IPS DF 19.7 (cell line): ENCODE measurements at places on chromosomes 2 and 18.
A peak's percentile ranks its signal among the peaks of the same experiment; 100 is the strongest.

GRCh38 chr18:36759167-36759776 is 69.5 kb downstream of the TPGS2 start:
- no peak for DNase-seq

- DNase-seq, result no peak
Observed at GRCh38 chr18:35511428-35511827, 13.7 kb upstream of the INO80C start.

DNA sequence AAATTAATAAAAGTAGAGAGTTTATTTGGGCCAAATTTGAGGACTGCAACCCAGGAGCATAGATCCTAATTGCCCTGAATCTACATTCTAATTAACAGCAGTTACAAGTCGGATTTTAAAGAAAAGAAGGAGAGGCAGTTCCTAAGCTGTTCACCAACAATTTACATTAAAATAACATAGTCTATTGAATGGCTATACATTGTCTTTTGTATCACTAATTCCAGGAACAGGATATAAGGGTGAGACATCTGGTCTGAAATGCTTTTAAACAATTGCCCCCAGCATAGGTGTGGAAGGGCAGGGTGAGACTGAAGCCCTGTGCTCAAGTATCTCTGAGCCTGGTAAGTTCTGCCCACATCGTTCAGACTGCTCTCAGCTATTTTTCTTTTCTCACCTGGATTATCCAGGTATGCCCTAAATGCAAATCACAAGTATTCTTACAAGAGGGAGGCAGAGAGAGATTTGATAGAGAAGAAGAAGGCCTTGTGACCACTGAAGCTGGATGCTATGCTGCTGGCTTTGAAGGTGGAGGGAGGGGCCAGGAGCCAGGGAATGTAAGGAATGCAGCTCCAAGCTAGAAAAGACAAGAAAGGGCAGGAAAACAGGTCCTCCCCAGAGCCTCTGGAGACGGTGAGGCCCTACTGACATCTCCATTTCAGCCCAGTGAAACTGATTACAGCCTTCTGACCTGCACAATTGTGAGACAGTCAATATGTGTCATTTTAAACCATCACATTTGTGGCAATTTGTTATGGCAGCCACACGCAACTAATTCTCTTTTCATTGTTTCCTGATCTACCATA is 189.4 kb upstream of the ARL4C start:
- peak; percentile 94 for DNase-seq

DNA sequence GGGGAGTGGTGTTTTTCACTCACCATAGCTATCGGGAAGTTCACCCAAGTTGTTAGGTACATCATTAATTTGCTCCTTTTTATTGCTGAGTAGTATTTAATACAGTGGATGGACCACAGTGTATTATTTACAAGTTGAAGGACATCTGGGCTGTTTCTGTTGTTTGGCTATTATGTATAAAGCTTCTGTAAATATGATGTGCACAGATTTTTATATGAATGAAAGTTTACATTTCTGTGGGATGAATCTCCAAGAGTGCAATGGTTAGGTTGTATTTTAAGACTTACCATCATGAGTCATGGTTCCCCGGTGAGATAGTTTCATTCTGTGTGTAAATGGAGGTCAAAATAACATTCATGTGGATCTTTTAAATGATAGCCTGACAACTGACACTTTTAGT is 337.4 kb downstream of the PTPRM start:
- no peak for DNase-seq

DNA sequence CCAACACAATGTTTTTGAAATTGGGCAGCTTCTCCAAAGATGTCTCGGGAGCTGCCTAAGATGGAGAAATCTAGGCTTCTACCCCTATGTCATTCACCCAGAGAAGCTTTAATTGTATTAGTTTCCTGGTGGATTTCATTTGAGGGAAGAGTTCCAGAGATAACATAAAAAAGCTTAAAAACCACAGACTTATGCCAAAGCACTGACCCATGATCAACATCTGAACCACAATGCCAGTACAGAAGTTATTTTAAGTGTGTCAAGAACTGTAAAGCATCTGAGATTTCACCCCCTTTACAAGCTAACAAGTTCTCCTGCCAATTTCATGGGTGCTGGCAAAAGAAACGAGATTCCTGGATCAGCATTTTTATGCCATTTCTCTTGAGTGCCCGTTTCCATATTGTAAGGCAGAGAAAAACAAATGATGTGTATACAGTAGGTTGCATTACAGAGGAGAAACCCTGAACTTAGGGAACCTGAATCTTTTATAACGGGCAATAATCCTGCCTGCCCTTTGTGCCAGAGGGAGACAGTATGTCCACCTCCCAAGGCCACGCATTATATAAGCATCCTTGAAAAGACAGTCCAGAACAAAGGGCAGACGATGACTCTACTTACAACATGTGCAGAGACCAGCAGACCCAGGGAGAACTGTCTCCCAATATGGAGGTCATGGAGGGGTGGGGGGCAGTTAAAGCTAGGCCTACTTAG is 44.1 kb downstream of the MREG start:
- DNase-seq, result no peak

GRCh38 chr2:151292141-151292540 is 2.7 kb upstream of the NMI start:
- DNase-seq, result no peak

DNA sequence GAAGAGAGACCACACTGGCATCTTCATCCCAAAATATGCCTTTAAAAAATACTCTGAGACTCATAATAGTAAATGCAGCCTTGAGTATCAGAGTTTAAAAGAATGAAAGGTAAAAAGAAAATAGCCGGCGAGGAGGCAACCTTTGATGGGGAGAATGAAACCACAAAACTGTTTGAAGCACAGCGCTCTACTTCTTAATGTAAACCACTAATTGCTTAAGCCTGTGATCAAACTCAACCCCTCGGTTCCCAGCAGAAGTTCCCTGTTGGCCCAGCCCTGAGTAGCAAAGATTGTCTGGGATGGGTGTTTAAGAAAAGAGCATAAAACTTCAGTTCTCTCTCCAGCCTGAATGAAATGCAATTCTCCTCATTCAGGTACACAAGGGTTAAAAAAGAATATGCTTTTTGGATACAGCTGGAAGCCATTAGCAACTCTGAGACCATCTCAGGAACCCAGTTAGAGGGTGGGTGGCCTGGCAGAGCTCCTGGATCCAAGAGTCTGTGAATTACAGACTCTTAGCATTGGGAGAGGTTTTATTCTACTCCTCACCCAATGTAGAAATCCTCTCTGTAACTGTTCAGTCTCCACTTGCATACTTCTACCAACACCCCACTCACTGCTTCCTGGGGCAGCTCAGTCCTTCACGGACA is 44.8 kb downstream of the VIT start:
- DNase-seq, result no peak

- no peak for DNase-seq
Observed at GRCh38 chr2:69269330-69269729, 117.7 kb downstream of the GFPT1 start.

DNA sequence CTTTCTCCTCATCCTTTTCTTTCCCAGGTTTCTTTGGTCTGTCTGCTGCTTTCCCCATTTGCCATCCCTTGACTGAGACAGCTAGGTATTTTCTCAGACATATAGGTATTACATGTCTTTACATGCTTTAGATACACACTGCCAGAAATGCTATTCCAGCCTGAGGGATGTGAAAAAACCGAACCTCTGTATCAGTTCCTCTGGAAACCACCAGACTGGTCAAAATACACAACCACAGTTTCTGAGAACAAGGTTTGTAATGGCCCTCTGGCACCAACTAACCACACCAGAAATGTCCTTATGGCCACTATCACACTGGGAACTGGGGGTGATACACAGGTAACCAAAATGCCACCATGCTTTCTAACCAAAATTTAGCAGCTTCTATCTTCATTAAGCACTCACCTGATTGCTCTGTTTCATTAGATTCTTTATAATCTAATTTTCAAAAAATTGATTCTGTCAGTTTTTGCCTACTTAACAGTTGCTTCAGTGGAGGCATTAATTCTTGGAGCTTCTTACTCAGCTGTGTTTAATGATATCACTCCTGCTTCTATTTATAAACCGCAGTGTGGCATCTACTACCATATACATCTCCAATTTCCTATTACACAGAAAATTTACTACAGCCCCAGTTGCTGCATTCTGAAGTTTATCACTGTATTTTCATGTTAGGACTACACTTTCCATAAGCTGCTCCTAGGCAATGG is 243.5 kb downstream of the WDPCP start:
- no peak for DNase-seq

DNA sequence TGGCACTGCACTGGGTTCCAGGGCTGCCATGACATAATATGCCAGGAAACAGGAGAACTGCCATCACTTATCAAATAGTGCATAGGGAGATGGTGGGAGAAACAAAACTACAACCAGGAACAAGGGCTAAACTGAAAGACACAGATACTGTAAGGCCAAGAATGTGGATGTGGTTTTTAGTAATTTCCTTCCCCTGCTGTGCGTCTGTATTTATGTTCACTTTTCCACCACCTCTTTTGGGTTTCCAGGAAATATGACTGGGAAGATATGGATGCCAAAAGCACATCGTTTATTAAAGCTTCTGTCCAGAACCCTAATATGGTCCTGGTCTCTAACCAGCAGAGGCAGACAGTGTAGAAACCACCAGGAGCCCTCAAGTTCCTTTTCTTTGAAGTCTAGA is 759.7 kb upstream of the FANCL start:
- DNase-seq, result no peak

- DNase-seq, result no peak
Observed at GRCh38 chr18:3692113-3692621, 242.2 kb downstream of the TGIF1 start.

DNA sequence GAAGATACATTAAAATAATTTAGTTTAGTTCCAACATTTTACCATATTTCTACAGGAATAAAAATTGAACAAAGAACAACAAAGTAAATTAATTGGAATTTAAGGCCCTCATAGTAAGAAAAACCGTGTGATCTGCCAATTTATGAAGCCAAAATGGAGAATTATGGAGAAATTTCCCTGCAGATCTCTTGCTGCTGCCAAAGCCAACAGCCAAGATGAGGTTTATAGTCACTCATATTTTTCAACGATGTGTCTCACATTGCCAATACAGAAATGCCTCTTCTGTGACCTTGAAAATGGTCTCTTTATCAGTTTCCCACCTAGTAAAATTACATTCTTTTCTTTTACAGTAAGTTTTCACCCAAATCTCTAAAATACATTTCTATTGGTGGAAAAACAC is 317.2 kb upstream of the FIGN start:
- DNase-seq, result no peak

DNA sequence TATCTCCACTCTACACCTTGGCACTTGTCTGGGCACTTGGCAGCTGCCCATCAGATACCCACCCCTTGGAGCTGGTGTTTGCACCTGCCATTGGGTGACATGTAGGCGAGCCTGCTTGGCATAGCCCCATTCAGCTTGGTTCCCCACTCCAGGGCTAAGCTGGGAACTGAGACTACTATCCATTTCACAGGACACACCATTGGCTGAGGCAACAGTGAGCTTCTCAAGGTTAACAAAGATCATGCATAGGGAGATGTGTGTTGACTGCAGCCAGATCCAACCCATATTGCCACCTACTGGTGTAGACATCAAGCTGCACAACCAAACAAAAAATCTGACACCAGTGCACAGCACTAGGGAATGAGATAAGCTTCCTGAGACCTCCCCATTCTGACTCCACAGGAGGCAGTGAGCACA is 1389.8 kb upstream of the TMEFF2 start:
- peak; percentile 45 for DNase-seq

GRCh38 chr2:49355611-49356010 is 201.3 kb upstream of the FSHR start:
- DNase-seq, result no peak

DNA sequence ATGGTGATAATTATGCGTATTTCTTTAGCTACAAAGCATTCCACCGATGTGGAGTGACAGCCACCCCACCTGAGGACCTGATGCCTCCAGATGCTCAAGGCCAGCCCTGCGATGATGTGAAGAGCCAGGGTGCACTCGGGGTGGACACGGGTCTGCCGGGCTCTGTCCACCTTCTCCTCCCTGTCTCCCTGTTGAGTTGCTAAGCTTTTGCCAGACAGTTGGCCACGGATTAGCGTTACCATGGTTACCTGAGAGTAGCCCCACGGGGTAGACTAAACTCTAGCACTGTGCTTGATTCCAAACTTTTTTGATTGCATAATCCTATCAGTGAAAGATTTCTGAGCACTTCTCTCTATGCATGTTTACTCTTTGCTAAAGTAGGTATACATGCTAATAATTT is 86.2 kb downstream of the SMIM21 start:
- DNase-seq, result no peak

GRCh38 chr2:230216489-230216888 is 3.3 kb downstream of the SP110 start:
- DNase-seq, result no peak

- DNase-seq, result no peak
Observed at GRCh38 chr2:71788186-71788525, 334.8 kb downstream of the DYSF start.

- no peak for DNase-seq
Observed at GRCh38 chr2:216696751-216697560, 1.6 kb upstream of the IGFBP5 start.

DNA sequence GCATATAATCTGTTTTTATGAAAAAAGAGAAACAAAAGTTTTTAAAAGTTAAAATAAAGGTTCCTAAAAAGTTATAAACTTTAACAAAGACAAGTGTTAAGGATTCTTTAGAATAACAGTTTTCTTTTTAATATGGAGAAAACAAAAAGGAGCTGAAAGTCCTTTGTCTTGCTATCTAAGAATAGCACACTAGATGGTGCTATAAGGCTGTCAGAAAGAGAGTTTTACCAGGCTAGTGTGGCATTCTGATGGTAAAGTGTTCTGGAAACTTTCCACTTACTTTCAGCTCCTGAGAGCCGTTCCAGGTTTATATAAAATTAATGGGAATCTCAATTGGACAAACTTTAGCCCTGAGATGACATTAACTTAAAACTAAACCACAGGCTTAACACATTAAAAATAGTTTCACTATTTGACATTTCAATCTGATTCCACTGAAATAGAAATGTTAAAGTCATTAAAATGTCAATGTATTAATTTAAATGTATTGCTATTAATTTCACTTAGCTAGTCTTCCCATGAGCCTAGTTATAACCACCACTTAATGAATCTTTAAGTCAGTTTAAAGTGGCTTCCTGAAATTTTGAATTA is 3.7 kb downstream of the FBXO48 start:
- no peak for DNase-seq

- DNase-seq, result no peak
Observed at GRCh38 chr18:23540867-23541266, 37.6 kb downstream of the RMC1 start.

DNA sequence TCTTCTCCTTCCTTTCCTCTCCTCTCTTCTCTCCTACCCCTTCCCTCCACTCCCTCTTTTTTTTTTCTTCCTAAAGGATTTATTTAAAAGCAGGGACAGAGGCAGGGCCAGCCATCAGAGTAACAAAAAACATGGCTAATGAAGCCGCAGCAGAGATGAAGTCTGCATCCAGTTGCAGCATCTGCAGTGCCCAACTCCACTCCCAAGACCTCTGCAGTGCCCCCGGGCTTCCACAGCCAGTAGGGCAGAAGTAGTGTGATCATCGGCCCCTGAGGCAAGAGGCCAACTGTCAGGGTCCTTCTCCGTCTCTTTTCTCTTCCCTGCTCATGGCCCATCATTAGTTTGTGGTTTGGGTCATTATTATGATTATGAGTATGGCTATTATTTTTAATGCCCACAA is 4.2 kb upstream of the EGR4 start:
- no peak for DNase-seq

- DNase-seq, result no peak
Observed at GRCh38 chr2:113278742-113279139, at the start of gene PAX8. TSS of gene PAX8 (minus strand) at chr2:113278921. CDS start at chr2:113278394, 527 bp downstream.
